Stimulated activated CD4-positive, alpha-beta T cell treated with anti-CD3 and anti-CD28 coated beads, TNF-alpha, amount 100 ng/mL, for 4 hours (primary cell): ENCODE measurements at places on chromosomes 13 and 19.

DNA sequence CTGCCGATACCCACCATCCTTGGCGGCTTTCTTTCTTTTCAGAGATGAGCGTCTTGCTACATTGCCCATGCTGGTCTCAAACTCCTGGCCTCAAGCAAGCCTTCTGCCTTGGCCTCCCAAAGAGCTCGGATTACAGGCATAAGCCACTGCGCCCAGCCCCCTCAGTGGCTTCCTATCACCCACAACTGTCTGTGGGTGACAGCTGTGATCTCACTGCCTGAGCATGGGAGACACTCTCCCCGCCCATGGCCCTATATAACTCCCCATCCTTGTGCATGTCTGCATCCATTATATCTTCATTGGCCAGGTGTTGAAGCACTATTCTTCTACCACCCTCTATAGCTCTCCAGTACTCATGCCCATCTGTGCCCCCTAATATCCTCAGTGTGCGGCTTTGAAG, 76.2 kb downstream of the PTPRS start:
- DNase-seq: no peak

DNA sequence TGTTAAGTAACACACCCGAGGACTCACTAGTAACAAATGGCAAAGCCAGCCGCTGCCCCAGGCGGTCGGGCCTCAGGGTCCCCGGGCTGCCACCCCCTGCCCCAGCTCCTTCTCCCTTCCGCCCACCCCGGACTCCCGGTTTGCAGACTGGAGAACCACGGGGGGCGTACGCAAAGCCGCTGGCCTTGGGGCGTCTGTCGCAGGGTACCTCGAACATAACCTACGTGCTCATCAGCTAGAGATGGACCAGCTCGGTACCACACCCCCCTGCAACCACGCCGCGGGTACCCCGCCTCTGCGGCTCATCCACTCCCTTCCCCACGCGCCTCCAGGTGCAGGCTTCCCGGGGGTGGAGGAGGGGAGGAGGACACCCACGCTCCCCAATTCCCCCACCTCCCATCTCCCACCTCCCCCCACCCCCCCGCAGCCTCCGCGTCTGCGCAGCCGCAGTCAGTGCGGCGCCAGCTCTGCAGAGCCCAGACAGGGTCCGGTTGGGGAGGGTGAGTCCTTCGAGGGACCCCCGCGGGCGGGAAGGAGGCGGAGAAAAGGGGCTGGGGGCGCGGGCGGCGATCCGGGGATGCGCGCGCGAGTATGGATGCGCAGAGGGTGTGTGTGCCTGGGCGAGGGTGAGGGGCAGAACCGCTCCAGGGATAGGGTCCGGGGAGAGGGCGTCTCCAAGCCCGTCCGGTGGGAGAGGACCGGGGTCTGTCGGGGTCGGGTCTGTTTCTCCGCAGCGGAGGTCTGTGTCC, at the start of gene SMIM17:
TSS of gene SMIM17 (plus strand) at position 449 of the 749 bp plus-strand sequence. CDS start 2,509 bp downstream, outside the sequence.
- DNase-seq: no peak

DNA sequence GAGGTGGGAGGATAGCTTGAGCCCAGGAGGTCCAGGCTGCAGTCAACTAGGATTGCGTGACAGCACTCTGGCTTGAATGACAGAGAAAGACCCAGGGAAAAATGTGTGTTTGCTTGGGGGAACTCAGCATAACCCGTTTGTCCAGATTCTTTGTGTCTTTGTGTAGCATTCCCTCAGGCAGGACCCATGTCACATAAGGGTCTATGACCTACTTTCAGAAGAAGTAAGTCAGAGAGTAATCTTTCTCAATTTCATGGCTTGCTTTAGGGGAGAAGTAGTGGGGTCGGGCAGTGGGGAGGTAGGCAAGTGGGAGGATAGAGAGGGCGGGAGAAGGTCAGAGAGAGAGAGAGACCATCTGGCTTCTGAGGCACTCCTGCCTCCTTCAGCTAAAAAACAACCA, 11.9 kb upstream of the PSPC1 start:
- no peak for DNase-seq

- no peak for DNase-seq
Observed at GRCh38 chr19:31339411-31339810, 9.8 kb downstream of the TSHZ3 start.

- no peak for DNase-seq
Observed at GRCh38 chr19:36423925-36424324, 5.5 kb upstream of the ZFP82 start.

DNA sequence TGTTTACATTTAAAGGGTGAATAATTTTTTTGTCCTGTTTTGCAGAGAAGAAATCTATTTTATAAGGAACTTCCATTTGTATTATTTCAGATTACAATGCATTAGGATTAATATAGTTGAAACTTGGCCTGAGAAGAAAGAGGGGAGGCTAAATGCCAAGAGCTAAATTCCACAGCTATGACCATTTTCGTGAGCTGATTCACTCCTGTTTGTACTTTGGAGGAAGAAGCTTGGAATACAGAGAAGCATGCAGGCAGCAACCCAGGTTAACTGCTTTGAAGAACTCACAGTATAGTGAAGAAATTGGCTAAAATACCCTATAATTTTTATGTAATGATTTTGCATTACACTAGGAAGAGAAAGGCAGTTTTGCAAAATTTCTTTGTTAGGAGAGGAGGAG, 309.4 kb upstream of the KLF12 start:
- no peak for DNase-seq
